MM.1S (cell line): ENCODE measurements at places on chromosomes 3 and 15.

GRCh38 chr3:183356920-183357319, 71.5 kb downstream of the MCF2L2 start:
- no peak for DNase-seq

DNA sequence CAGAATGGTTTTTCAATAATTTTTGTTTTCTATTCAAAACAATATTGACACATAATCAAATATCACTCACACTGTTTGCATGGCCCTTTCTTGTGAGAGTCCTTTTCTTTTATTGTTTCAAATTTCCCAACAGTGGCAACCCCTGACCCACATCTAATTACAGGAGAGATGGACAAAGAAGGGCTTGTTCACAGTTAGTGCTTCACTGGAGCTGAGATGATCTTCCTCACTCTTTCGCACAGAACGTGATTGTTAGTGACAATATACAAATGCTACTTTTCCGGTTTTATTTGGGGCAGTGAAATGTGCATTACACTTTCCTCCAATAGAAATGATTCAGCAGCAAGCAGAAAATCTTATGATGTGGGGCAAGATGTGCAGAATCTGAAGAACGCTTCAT, 38.6 kb upstream of the TTC14 start:
- no peak for DNase-seq

GRCh38 chr3:151275091-151275490, 3.3 kb downstream of the P2RY14 start:
- no peak for DNase-seq

- DNase-seq = no peak
Observed at GRCh38 chr3:197428117-197428801, 127.5 kb downstream of the BDH1 start.

GRCh38 chr3:87810452-87811016, 248.3 kb downstream of the CGGBP1 start:
- DNase-seq = no peak

DNA sequence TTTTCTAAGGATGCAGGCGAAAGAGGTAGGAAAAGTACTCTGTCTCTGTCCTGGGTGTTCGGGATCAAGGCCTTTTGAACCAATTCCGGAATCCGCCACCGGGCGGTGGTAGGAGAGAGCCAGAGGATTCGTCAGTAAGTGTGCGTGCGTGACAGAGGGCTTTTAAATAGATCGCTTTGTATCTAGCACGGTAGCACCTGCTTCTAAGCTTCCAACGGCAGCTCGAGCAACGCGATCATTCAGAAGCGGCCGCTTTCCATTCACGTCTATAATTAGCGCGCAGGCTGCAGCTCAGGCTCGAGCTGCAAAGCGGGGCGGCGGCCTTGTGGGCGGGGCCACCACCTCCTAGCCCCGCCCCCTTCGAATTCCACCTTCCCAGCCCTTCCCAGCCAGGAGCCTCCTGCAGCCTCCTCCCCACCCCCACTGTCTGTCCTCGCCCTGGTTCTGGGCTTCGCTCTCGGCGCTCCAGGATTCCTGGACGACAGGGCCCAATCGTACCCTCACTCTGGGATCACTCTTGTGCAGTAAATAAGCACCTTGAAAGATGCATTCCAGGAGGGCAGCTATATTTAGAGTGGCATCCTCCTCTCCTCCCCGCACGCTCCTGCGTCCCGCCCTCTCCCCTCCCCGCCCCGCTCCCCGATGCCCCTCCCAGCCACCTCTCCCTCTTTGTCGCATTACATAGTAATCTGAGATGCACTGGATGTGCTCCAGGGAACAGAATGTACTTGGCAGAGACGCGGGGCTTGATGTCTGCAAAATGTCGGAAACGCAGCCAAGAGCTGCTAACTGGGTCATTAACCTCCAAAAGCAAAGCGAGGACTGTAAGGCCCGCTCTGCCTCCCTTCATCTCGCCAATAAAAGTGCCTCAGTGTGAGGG, 224.1 kb upstream of the TPRG1 start:
- DNase-seq = no peak

- no peak for DNase-seq
Observed at GRCh38 chr15:26166429-26166828, 303.3 kb upstream of the ATP10A start.

DNA sequence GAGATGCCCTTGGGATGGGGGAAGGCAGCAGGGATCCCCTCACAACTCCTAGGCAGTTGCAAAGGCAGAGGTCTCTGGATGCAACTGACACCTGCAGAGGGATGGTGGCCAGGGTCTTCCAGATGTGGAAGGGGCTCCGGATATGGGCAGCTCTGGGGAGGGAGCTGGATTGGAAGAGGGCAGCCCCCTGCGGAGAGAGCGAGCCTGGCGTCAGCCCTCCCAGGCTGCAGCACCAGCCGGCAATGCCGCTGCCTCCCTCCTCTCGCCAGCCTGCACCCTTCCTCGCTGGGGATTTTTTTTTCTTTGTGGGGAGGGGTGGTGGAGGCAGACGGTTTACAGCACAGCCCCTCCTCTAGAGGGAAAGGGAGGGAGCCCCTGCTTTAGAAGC, 1.6 kb downstream of the INSYN1 start:
- no peak for DNase-seq

- DNase-seq = no peak
Observed at GRCh38 chr15:47663101-47663500, 54.2 kb upstream of the SEMA6D start.

- no peak for DNase-seq
Observed at GRCh38 chr15:40949756-40950207, 3.5 kb upstream of the CHAC1 start.

- no peak for DNase-seq
Observed at GRCh38 chr3:53773611-53774368, 72.4 kb downstream of the CHDH start.

DNA sequence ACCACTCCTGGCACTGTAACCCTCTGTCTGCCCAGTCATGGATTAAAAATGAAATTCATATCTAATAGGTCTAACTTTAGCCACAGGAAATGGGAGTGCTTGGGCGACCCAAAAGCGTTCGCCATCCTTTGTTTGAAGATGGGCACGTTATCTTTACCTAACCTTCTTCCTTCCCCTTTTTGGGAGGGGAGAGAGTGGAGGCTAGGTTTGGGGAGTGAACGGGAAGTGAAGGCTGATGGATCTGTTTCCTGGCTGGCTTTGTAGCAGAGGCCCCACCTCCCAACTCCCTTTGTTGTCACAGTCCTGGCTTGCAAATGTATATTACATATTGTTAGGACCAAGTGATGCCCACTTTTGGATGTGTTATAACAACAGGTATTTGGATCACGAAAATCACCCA, 98.1 kb upstream of the ARHGEF3 start:
- no peak for DNase-seq

DNA sequence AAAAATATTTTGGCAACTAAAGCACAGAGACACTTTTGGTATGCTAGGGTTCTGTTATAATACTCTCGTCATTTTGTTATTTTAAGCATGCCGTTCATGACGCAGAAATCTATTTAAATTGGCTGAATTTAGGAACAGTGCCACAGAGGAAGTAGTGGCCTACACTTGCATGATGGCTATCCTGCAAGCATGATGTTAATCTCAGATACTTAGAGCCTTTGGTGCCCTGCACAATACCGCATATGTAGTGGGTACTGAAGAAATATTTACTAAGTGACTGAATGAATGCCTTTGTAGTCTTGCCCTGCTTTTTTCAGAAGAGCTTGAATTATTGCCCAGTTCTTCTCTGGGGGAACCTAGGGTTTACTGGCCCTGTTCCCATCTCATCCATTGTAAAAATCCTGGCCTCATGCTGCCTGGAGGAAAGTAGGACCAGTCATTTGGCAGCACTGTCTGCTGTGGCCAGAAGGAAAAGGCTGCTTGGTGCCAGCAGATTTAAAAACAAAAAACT, 79.0 kb downstream of the SERPINI1 start:
- no peak for DNase-seq

- DNase-seq = no peak
Observed at GRCh38 chr3:42022355-42022754, 60.5 kb upstream of the ULK4 start.

- no peak for DNase-seq
Observed at GRCh38 chr3:86890741-86891396, 100.1 kb downstream of the VGLL3 start.

- no peak for DNase-seq
Observed at GRCh38 chr3:127168271-127168670, 24.7 kb upstream of the PRR23E start.

GRCh38 chr3:40914475-40914874, 284.8 kb upstream of the CTNNB1 start:
- no peak for DNase-seq

DNA sequence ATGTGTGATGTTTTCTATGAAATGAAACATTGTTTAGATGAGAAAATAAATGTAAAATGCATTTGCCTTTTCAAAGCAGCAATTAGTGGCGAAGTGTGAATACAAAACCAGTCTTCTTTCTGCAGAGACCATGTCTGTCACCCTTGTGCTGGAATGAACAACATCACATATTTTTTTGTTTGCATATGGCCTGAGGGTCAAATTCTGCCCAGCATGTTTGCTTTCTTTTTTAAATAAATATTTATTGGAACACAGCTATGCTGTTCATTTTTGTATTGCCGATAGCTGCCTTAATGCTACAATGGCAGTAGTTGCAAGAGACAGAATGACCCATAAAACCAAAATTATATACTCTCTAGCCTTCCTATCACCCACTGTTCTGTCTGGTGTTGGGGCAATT, 75.3 kb upstream of the SNRPN start:
- no peak for DNase-seq

GRCh38 chr3:11499144-11499543, 144.6 kb downstream of the VGLL4 start:
- no peak for DNase-seq

GRCh38 chr3:27509376-27509775, 25.2 kb upstream of the SLC4A7 start:
- no peak for DNase-seq

DNA sequence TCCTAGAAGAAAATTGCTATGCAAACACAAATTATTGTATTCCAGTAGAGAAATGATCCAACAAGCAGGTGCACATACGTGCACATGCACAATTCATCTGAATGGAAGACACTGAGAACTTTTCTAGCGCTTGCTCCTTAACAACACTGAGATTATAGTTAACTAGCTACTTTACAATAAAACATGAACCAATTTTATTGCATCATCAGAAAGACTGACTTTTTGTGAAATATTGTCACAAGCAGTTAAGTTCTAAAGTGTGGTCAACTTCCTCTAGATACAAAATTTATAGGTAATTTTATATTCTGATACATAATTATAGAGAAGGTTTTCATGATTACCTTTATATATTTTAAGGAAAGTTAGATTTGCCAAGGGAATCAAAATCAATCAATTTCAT, 135.4 kb downstream of the ABI3BP start:
- DNase-seq = no peak

DNA sequence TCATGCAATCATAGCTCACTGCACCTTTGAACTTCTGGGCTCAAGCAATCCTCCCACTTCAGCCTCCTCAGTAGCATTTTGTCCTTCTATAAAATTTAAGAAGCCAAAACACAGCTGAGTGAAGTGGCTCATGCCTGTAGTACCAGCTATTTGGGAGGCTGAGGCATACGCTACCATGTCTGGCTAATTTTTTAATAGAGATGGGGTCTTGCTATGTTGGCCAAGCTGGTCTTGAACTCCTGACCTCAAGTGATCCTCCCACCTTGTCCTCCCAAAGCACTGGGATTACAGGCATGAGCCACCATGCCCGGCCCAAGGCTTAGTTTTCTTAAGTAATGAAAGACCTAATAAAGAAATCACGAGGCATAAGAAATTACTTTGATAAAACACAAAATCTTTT, 14.7 kb upstream of the FNDC3B start:
- DNase-seq = no peak

DNA sequence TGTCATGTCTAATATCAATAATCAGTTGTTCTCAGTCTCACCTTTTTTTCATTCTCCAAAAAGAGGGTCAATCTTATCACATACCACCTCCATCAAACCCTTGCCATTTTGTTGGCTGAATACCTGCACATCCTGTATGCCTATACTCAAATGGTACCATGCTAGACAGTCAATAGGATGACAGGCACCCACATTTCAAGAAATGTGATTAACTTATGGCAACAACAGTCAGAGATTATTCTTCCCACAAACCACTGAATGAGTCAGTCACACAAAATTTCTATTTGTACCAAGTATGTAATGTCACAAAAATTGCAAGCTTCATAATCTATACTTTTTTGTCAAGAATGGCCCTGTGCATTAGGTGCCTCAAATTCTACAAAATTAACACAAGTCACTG, 5.1 kb upstream of the SLC27A2 start:
- no peak for DNase-seq

GRCh38 chr3:58066842-58067241, 58.6 kb downstream of the FLNB start:
- no peak for DNase-seq

DNA sequence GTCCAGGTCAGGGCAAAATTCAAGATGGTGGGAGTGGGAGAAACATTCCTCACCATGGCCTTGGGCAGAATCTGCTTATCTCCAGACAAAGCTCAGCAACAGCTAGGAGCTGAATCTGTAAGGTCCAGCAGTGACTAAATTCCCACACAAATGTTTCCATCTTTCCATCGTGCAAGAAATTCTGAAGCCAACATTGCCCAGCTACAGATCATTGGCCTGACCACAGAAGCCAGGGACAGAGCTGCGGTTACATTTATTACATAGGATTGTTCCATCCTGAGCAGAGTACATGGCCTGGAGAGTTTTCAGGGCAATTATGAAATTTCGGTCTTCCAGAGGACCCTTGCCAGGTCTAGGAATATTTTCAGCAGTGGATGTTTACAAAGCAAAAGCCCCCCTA, 100.3 kb downstream of the LIPC start:
- no peak for DNase-seq

DNA sequence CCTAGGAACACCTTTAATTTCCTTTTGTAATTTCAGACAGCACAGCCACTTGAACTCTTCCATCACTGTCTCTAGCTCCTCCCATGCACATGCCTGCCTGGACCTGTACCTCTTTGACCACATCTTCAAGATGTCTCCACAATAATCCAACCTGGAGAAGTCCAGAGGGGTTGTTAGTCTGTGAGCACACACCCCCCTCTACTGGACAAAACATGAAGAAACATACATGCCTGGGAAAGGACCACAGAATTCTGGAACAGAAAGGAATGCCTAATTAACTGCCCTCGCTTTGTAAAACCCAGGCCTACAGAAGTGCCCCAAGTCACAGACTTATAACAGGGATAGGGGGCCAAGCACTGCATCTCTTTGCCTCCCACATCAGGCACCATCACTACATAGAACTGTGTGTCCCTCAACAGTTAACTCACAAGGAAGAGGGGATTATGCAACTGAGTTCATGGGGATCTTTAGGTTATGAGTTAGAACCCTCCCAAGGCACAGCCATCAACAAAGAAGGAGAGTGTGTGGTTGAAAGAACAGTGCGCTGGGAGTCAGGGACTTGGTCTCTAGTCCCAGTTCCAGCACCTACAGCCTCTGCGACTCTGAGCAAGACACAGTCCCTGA, 61.7 kb downstream of the FMN1 start:
- DNase-seq = peak; percentile 35
